IgD-negative memory B cell (primary cell): ENCODE measurements at places on chromosomes 2 and 18. TPM values are rescaled to one million over a fixed set of nuclear protein-coding genes. Genes with fewer than 3 reads are reported as not detected.

Gene APLF
- 2.3 TPM for polyA plus RNA-seq

Gene COBLL1
- 114 TPM for polyA plus RNA-seq

Gene ALLC
- not detected for polyA plus RNA-seq

Gene CD8B2
- polyA plus RNA-seq = not detected

Gene LRRC30
- polyA plus RNA-seq = not detected
